ENCODE measurements at places on chromosomes 13 and 19.

- no peak for DNase-seq
Observed at GRCh38 chr13:28120317-28120716, 18.0 kb upstream of the PAN3 start.

- DNase-seq, result no peak
Observed at GRCh38 chr19:11038511-11038910, 50.8 kb upstream of the LDLR start.

GRCh38 chr13:46168341-46168740, 13.6 kb downstream of the LCP1 start:
- no peak for DNase-seq

DNA sequence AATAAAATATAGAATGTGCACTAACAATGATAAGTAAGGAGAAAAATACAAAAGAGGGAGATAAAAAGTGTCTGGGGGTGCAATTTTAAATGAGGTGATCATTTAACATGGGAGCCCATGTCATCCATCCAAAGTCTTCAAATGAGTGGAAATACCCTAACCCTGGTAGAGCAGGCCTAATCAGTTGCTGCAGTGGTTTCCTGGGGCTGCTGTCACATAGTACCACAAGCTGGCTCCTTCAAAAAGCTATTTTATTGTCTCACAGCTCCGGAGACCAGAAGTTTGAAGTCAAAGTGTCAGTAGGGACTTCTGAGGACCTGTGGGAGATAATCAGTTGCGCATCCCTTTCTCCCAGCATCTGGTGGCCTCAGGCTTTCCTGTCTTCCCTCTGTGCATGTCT, 717.9 kb downstream of the DIAPH3 start:
- DNase-seq, result no peak

GRCh38 chr13:102591988-102592781, 4.6 kb upstream of the TPP2 start:
- DNase-seq, result no peak

DNA sequence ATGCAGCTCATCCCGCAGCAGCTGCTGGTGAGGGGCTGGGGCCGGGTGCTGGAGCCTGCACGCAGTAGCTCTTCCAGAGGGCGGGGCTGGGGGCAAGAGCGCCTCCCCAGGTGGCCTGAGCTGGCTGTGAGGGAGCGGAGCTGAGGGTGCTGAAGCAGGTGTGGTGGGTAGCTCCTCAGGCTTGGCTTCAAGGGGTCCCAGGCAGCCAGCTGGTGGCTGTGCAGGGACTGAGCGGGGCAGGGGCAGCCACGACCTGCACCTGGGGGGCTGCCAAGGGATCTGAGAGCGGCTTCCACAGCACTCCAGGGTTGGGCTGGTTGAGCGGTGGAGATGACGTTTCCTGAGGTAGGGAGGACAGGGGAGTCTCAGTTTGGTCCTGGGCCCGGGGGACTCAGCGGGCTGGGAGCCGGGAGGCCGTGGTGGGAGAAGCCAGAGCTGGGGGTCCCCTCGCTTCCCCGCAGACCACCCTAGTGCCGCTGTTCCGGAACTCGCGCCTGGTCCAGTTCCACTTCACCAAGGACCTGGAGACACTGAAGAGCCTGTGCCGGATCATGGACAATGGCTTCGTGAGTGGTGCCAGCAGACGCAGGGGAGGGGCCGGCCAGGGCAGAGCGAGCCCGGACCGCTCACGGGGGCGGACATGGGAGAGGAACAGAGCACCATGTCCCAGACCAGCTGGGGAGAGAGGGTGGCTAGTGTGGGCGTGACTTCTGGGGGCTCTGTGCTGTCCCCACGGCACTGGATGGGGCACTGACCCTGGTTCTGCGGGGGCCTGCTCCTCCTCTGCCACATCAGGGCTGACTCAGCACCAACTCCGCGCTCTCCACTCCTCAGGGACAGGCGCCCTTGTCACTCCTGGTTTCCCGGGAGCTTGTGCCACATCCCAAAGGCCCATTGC, 7.4 kb downstream of the PTOV1 start:
- DNase-seq, result no peak

GRCh38 chr19:17210296-17210695, 4.9 kb upstream of the USE1 start:
- DNase-seq, result no peak

- DNase-seq, result no peak
Observed at GRCh38 chr13:94382960-94383359, 96.5 kb downstream of the DCT start.

- DNase-seq, result no peak
Observed at GRCh38 chr13:99981735-99982035, at the start of gene ZIC2. TSS of gene ZIC2 (plus strand) at chr13:99981784. CDS start at chr13:99982065, 281 bp downstream.

- no peak for DNase-seq
Observed at GRCh38 chr13:33232883-33233282, 52.7 kb downstream of the STARD13 start.

- DNase-seq, result no peak
Observed at GRCh38 chr19:40629346-40629745, 28.2 kb downstream of the LTBP4 start.

DNA sequence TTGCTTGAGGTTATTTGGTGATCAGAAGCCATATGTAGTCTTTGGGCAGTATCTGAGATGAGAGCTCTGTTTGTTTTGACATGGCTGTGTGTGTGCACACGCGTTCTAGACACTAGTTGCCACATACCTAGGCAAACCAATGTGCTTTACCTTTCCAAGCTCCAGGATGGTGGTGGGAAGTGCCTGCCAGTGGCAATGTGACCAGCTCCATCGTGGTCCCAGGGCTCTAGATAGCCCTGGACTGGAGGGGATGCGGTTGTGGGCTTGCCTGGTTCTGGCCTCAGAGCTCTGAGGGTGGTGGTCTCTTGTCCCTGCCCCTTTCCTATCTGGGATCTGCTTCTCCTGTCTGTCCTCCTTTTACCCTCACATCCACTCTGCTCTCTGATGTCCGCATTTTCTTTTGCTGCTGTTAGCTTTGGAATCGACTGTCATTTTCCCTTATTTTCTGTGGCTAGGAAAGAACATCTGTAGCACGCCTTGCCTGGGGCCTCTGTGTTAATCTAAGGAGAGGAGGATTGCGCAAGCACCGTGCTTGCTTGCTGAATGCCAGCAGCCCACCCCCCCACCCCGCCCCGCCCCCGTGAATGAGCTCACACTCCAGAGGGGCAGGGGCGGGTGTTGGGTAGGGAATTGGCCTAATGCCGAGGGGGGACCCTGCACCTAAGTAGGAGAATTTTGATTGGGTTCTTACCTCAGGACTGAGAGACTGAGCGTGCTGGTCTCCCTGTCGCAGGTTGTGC, 89.5 kb downstream of the ARHGEF7 start:
- DNase-seq, result no peak

DNA sequence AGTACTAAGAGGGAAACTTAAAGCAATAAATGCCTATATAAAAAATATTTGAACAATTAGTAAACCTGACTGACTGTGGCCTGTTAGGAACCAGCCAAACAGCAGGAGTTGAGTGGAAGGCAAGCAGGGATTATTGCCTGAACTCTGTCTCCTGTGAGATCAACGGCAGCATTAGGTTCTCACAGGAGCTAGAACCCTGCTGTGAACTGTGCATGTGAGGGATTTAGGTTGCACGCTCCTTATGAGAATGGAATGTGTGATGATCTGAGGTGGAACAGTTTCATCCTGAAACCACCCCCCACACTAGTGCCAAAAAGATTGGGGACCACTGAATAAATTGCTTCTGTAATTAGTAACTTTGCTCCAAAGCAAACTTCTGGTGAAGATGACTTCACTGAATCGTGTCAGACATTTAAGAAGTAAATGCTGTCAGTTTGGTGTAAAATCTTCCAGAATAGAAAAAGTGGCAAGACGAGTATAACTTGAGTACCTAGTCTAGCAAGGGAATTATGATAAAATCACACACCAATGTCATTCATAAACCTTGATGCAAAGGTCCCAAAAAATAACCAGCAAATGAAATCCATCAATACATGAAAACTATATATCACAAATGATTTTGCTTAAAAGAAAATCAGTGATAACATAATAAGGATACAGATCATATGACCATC, 53.8 kb downstream of the SLC6A16 start:
- no peak for DNase-seq

All from GM18507 (cell line).